Stimulated activated CD8-positive, alpha-beta memory T cell treated with anti-CD3 and anti-CD28 coated beads, Interleukin-2, amount 100 ng/mL, for 1 hour (primary cell): ENCODE measurements at places on chromosomes 7 and 10.

GRCh38 chr10:133292919-133293809 lies 15.5 kb downstream of the TUBGCP2 start:
- DNase-seq = no peak

DNA sequence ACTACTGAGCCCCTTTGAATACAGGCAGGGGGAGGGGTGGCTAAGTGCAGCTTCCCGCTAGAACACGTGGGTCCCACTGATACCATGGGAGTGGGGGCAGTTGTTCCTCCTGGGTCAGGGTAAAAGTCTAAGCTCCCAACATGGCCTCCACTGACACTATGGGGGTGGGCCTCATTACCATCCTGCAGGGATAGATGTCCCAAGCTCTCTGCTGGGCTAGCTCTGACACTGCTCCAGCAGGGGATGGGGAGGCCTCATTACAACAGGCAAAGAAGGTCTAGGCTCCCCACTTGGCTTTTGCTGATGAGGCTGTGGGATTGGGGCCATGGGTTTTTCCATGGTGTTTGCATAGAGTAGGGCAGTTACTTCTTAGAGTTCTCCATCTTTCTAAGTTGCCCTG lies 51.5 kb downstream of the STK17A start:
- DNase-seq = no peak

- DNase-seq = no peak
Measured at GRCh38 chr10:13921941-13922340, 335.2 kb downstream of the PRPF18 start.

DNA sequence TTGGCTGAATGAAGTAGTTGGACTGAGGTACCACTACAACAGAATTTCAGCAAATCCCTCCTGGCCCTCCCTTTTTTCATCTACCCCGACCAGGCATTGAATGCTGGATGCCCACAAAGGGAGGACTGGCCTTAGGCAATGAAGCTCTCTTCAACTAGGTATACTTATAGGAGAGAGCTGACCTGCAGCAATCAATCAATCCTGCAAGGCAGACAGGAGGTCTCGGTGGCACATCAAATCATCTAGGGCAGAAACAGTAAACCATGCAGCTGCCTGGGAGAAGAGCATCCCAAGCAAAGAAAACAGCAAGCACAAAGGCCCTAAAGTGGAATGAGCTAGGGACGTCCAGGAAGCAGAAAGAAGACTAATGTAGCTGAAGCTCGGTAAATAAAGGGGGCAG lies 2.4 kb upstream of the ABRAXAS2 start:
- no peak for DNase-seq

DNA sequence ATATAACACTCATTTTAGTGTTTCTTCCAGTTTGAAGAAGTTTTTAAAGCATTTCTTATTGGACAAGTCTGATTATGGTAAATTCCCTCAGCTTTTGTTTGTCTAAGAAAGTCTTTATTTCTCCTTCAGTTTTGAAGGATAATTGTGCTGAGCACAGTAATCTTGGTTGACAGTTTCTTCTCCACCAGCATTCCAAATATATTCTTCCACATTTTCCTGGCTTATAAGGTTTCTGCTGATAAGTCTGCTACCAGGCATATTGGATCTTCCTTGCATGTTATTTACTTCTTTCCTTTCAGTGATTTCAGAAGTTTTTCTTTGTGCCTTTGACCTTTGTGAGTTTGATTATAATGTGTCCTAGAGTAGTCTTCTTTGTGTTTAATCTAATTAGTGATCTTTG lies 210.7 kb downstream of the ADK start:
- no peak for DNase-seq
